Activated CD8-positive, alpha-beta memory T cell treated with anti-CD3 and anti-CD28 coated beads, Interleukin-2, amount 10 ng/mL, durations not matched to agents 7 days and 5 days (primary cell): ENCODE measurements at places on chromosomes 2 and 18.

GRCh38 chr2:42147641-42148274 lies 21.4 kb upstream of the EML4 start:
- no peak for DNase-seq

GRCh38 chr2:24429197-24430074 lies 61.6 kb upstream of the NCOA1 start:
- no peak for DNase-seq

GRCh38 chr2:16669388-16669787 lies 3.8 kb upstream of the CYRIA start:
- no peak for DNase-seq

GRCh38 chr2:167944825-167945659 lies 302.4 kb downstream of the STK39 start:
- DNase-seq: no peak

- no peak for DNase-seq
These were observed 14.6 kb downstream of the KCNF1 start for GRCh38 chr2:10926191-10926820.

DNA sequence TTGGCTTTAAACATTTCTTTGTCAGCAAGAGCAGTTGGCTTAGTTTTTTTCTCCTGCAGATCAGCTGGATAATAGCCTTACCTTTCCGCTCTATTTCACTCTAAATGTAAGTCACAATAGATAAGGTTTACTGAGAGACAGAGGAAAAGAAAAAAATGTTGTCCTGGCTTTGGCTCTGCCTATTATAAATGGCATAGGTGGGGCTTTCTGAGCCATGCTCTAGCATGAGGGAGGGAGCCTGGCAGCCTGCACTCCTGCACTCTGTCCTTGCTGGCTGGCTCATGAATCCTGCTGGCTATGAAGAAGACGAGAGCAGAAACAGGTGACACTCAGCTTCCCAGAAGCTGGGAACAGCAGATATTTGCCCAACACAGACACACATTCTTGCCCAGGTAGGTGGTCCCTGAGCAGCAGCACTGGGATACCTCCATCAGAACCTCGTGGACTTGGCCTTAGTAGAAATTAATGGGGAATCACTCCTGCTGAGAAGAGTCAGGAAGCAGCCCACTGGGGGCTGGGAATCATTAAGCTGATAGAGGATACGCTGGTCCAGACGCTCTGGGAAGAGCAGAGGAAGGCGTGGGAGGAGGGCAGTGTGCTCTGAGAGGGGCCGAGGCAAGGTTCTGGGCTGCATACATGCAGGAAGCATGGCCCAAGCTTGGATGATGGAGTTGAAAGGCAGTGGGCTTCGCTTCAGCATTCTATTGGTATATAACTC lies 514.4 kb upstream of the HS6ST1 start:
- DNase-seq: no peak

DNA sequence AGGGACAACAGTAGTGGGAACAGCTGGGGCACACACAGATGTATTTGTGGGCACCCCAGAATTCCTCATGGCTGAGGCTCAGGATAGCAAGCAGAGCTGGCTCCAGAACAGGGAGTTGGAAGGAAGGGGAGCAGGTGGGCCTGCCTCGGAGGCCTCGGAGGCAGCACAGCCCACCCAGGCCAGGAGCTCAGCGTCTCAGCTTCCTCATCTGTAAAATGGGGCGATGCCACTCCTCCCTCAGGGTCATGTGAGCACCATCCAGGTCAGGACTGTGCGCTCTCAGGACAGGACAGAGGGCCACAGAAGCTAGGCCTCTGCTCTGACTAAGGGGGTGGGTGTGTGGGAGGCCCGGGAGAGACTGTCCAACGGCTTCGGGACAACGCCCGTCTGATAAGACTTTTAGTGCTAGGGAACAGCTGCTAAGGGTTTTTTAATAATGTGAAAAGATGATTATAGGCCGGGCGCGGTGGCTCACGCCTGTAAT lies 106.2 kb downstream of the HDAC4 start:
- DNase-seq: no peak

GRCh38 chr2:182804128-182804527 lies 62.3 kb downstream of the FRZB start:
- no peak for DNase-seq

GRCh38 chr2:10260130-10260529 lies 42.6 kb upstream of the HPCAL1 start:
- DNase-seq: no peak

GRCh38 chr2:150234787-150235446 lies 252.6 kb downstream of the RND3 start:
- DNase-seq: no peak
